Sciatic nerve (tissue), 2 donors: ENCODE measurements at places on chromosomes 5 and 9.

- no peak for DNase-seq
Measured at GRCh38 chr5:2433086-2433485, 318.4 kb downstream of the IRX2 start.

DNA sequence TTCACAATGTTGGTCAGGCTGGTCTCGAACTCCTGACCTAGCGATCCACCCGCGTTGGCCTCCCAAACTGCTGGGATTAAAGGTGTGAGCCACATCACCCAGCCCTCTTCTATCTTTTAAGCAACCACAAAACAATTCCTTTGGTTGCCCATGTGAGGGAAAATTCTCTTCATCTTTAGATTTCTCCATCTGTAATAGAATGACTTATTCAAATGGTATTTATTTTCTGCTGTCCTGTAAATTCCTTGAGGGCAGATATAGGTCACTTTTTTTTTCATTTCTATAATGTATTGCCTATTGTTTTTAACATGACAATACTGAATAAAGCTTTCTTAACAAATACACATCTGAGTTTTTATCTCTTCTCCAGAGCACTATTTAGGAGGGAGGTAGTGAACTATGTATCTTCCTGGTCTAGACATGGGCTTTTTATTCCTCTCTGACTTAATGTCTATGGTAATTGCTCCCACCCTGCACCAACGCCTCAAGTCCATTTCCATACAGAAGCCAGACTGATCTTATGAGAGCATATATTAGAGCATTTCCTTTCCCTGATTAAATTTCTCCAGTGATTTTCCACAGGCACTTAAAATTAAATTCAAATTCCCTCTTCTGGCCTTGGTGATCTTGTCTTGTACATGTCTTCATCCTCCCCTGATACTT lies 595.6 kb downstream of the CAAP1 start:
- DNase-seq, result no peak

GRCh38 chr5:168455201-168455600 lies 31.1 kb upstream of the RARS1 start:
- no peak for DNase-seq

DNA sequence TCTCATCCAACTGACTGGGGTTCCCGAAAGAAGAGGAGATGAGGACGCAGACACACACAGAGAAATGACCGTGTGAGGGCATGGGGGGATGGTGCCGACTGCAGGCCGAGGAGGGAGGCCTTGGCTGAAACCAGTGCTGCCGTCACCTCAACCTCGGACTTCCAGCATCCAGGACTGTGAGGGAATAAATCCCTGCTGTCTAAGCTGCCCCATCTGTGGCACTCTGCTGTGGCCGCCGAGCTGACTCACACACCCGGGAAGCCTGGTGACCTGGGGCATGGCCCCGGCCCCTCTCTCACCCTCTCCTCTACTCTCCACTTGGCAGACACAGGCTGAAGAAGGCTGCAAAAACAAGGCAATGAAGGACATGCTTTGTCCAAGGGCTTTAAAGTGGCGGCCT lies 4.4 kb upstream of the COL5A1 start:
- DNase-seq, result peak; percentile 73

- DNase-seq, result no peak
Measured at GRCh38 chr5:75720882-75721281, 3.6 kb upstream of the POC5 start.

GRCh38 chr9:130073373-130073772 lies 19.7 kb downstream of the GPR107 start:
- DNase-seq, result no peak

DNA sequence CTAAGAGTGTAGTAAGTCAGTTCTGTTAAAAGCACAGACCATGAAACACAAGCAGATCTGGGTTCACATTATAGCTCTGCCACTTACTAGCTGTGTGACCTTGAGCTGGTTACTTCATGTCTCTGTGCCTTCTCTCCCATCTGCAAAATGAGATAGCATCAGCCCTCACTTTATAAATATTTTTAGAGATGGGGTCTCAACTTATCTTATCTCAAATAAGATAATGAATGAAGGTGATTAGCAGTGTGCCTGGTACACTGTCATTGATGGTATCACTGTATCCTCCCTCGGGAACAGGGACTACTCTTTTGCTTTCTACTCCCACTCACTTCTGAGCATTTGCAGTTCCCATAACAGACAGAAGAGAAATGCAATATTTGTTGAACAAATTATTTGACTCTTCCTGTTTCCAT lies 52.4 kb downstream of the GALNT10 start:
- no peak for DNase-seq

DNA sequence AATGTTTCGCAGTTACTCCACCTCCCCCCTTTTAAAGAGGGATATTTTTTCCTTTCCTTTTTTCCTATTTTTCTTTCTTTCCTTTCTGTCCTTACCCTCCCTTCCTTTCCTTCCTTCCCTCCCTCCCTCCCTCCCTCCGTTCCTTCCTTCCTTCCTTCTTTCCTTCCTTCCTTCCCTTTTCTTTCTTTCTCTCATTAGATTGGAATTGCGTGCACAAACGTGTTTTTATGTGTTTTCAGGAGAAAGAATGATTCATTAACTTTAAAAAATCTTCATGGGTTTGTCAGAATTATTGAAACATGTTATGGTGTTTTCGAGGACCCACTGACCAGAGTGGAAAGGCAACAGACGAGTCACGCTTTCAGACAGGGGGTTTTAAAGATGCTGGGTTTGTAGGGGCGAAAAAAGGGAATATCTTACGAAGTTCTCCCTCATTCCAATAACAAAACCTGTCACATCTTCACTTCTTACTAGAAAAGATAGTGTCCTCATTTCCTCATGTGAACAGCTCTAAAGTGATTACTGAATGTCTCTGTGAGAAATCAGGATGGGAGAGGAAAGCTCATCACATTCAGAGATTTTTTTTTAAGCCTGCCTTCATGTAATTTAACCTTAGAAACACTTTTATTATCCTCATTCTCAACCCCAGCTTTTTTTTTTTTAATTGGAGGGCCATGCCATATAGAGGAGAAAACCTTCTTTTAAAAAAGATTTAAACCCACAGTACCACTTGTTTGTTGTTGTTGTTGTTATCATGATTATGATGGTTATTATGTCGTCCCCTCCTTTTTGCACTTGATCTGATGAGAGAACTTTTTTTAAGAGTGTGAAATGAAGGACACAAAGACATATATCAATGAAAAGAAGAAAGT lies 21.9 kb downstream of the NR2F1 start:
- DNase-seq, result no peak

DNA sequence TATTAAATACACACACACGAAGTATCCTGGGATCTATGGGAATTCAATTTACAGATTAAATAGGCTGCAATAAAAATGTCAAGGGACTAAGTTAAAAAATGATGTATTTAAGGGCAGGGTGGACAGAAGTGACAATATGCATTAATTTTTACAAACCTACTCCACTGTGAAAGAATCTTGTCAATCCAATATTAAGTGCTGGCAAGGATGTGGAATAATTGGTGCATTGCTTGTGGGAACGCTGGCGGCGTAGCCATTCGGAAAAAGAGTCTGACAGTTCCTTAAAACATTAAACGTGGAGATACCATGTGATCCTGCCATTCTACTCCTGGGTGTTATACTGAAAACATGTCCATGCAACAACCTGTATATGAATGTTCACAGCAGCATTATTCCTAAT lies 4.2 kb downstream of the CDC14B start:
- DNase-seq, result no peak

GRCh38 chr9:117409321-117409720 lies 5.5 kb downstream of the ASTN2 start:
- DNase-seq, result no peak

GRCh38 chr5:149261246-149261645 lies 10.4 kb upstream of the AFAP1L1 start:
- no peak for DNase-seq

DNA sequence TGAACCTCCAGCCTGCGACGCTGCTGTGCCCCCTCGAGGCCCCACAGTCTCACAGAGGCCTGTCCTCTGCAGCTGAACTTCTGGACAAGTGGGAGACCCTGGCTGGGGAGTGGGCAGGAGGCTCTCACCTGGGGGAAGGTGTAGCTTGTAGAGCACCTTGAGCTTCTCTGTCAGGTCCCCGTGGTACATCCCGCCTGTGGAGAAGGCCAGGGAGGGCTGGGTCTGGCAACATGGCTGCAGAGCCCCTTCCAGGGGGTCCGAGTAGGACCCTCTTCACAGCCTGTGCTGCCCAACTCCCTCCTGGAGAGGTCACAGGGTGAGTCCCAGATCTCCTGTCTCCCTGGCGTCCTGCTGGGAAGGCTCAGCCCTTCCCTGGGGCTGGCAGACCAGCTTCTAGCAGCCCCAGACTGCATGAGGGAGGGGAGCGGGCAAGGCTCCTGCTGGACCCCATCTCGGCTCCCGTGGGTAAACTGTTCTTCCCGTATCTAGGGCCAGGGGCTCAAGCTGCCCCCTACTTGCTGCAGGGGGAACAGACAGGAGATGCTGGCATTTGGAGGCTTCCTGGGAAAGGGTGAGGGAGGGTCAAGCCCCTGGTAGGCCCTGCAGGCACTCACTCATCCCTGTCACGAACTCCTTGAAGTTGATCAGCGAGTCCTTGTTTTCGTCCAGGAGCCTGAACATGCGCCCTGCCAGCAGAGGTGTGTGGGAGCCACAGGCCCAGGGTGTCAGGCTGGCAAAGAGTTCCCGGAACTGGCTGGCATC lies 11.2 kb upstream of the MRNIP start:
- peak; percentile 54 for DNase-seq

- no peak for DNase-seq
Measured at GRCh38 chr5:6135977-6136376, 242.4 kb downstream of the MED10 start.

- DNase-seq, result no peak
Measured at GRCh38 chr5:4945296-4945695, 194.8 kb upstream of the ADAMTS16 start.

GRCh38 chr9:18022642-18023041 lies 443.8 kb downstream of the SH3GL2 start:
- DNase-seq, result no peak

- no peak for DNase-seq
Measured at GRCh38 chr5:96067894-96068614, 106.4 kb upstream of the ELL2 start.

DNA sequence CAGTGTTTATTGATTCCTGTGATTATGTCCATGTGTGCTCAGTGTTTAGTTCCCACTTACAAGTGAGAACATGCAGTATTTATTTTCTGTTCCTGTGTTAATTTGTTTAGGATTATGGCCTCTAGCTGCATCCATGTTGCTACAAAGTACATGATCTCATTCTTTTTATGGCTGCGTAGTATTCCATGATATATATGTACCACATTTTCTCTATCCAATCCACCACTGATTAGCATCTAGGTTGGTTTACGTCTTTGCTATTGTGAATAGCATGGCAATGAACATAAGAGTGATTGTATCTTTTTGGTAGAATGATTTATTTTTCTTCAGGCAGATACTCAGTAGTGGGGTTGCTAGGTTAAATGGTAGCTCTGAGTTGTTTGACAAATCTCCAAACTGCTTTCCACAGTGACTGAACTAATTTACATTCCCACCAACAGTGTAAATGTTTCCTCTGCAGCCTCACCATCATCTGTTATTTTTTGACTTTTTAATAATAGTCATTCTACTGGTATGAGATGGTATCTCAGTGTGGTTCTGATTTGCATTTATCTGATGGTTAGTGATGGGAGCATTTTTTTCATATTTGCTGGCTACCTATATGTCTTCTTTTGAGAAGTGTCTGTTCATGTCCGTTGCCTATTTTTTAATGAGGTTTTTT lies 47.5 kb upstream of the ELL2 start:
- DNase-seq, result no peak

DNA sequence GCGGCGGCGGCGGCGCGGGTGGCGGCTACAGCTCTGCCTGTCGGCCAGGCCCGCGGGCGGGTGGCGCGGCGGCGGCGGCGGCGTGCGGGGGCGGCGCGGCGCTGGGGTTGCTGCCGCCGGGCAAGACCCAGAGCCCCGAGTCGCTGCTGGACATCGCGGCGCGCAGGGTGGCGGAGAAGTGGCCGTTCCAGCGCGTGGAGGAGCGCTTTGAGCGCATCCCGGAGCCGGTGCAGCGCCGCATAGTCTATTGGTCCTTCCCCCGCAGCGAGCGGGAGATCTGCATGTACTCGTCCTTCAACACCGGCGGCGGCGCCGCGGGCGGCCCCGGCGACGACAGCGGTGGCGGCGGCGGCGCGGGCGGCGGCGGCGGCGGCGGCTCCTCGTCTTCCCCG lies 296 bp downstream of the ZSWIM6 start:
- DNase-seq, result peak; percentile 76

- DNase-seq, result no peak
Measured at GRCh38 chr5:156327296-156327695, 332 bp downstream of the SGCD start.

GRCh38 chr5:125775896-125776295 lies 647.3 kb upstream of the GRAMD2B start:
- no peak for DNase-seq

DNA sequence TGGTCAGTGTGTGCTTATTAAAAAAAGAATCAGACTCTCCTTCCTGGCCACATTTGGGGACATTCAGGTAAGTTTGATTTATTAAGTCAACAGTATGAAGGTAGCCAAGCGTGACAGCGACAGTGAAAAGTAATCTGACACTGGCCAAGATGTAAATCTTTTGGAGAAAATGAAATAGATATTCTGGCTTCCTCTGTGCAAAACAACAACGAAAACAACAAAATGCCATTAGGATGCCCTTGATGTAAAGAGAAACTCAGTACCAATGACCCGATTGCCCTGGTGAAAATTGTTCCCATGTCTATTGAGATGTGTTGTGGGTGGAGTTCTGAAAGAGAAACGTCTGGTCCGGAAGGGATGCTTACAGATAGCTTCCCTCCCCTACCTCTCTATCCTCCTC lies 267.8 kb downstream of the MAT2B start:
- DNase-seq, result no peak

- DNase-seq, result peak; percentile 53
Measured at GRCh38 chr5:428219-428618, 14.8 kb upstream of the EXOC3 start.

DNA sequence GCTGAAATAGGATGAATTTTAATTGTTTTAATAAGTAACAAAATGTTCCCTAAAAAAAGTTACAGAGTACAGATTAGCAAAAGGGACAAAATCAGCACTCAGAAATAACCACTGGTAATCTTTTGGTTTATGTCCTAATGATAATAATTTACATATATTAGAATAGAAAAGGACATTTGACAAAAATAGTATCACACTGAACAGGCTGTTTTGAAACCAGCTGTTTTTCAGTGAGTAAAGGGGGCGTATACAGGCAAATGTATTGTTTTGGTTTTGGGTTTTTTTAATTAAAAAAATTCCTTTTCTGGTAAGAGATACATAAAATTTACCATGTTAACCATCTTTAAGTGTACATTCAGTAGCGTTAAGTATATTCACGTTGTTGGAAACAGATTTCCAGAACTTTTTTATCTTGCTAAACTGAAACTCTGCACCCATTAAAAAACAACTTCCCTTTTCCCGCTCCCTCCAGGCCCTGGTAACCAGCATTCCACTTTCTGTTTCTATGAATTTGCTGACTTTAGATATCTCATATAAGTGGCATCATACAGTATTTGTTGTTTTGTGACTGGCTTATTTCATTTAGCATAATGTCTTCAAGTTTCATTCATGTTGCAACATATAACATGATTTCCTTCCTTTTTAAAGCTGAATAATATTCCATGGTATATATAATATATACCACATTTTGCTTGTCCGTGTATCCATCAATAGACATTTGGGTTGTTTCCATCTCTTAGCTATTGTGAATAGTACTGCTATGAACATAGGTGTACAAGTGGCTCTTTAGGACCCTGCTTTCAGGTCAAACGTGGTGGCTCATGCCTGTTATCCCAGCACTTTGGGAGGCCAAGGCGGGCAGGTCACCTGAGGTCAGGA lies 20.6 kb upstream of the LARP1 start:
- DNase-seq, result no peak

- no peak for DNase-seq
Measured at GRCh38 chr5:82222597-82223574, 55.3 kb downstream of the RPS23 start.

- DNase-seq, result no peak
Measured at GRCh38 chr5:83142526-83142925, 65.2 kb downstream of the XRCC4 start.
